Activated T-cell treated with anti-CD3 and anti-CD28 coated beads for 24 hours (primary cell): ENCODE measurements at places on chromosomes 5 and 9.

GRCh38 chr5:149381261-149381985, 2.3 kb upstream of the IL17B start:
- no peak for DNase-seq

GRCh38 chr5:90866333-90866732, 307.7 kb downstream of the ADGRV1 start:
- no peak for DNase-seq

DNA sequence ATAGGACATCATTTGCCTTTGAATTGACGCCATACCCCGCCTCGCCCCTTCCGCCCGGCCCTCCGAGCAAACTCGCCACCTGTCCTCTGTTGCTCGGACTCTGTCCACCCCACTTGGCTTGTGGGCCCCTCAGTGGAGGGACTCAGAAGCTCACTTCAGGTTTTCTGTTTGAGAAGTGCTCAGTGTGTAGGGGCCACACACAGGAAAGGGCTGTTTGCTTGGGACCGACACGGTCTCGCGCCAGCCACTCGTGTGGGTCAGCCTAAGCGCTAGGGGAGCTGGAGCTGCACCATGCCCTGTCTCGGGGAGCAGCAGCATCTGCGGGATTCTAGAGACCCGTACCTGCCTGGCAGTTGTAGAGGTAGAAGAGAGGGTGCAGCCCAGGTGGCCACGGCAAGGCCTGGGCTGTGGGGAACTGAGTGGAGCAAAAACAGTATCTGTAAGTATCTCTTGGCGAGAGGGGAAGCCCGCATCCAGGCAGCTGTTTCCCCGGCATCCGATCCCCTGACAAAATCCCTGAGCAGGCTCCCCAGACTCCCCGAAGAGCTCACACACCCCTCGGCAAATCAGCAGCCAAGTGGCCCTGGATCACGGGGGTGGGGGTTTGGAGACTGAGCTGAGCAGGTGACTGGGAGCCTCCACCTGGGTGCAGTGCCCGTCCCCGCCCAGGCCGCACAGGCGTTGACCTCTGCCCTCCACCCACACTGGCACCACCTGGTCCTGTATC, 52.2 kb downstream of the COL5A1 start:
- no peak for DNase-seq

DNA sequence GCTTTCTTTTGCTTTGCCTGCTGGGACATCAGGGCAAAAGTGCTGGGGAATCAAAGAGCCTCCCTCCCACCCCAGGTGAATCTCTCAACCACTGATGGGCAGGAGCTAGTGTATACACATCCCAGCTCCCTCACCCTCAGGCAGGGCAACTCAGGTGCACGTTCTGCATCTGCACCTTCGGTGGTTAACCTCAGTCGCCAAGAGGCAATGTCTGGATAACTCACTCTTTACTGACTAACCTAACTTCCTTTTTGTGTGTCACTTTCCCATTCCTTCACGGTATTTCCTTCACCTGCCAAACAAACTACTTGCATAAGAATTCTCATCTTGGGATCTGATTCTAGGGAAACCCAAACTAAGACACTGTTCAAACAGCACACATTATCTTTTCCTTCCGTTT, 26.3 kb downstream of the CNTFR start:
- no peak for DNase-seq

DNA sequence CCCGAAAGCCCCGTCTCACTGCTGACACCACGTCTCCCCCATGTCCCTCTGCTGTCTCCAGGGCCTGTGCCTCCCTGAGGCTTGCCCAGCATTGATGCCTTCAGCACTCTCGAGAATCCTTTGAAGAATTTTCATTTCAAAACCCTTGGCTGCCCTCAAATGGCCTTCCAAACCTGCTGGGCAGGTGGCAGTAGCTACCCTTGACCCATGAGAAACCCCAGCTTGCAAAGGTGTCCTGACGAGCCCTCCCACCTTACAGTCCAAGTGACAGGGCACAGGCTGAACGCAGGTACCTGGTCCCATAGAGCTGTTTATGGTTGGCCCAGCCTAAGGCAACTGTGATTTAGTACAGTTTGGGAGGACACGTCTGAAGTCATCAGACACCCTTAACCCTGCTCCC, 97.2 kb upstream of the SPIN1 start:
- DNase-seq, result no peak

DNA sequence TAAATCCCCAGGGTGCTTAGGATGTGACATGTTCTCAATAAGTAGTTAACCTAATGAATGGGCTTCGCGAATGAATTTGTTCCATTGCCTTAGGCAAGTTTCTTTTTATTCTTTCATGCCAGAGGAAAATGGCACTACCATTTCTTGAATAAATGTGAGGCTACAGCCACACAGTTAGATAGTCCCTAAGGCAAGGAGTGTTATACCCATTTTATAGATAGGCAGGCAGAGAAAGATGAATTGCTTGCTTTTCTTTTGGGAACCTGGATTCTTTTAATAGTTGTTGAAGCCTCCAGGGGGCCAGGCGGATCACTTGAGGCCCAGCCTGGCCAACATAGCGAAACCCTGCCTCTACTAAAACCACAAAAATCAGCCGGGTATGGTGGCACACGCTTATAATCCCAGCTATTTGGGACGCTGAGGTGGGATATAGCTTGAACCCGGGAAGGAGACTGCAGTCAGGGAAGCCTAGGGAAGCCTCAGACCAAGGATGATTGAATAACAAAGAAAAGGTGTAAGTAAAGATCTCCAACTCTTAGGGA, 943 bp downstream of the NOP16 start:
- DNase-seq, result no peak

DNA sequence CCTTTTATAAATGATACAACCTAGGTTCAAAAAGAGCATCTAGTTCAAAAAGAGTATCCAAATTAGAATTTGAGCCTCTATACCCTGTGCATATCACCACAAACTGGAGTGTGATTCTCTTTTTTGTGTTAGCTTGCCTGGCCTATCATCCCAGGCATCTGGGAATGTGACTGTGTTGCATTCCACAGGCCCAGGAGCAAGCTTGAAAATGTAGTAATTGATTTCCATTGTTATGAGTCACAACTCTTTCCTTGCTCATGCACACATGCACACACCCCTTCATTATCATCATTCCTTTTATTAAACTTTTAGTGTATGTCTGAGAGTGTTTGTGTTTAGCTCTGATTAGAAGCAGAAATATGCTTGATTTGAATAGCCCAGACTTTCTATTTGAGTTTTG, 75.2 kb downstream of the FCHO2 start:
- DNase-seq, result no peak

- DNase-seq, result no peak
Observed at GRCh38 chr5:133285583-133286021, 233.8 kb downstream of the HSPA4 start.

GRCh38 chr9:2634818-2635217, 13.2 kb downstream of the VLDLR start:
- DNase-seq, result no peak

DNA sequence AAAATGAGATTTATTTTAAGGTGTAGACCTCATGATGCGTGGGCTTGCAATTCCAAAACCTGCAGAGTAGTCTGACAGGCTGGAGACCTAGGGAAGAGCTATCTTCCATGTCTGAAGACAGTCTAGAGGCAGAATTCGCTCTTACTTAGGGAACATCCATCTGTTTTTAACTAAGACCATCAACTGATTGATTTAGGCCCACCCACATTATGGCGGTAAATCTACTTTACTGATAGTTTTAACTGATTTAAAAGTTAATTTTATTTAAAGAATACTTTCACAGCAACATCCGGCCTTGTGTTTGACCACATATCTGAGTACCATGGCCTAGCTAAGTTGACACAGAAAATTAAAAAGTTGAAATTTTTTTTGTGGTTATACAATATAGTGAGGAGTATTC, 6.0 kb upstream of the ST8SIA4 start:
- no peak for DNase-seq

- DNase-seq, result no peak
Observed at GRCh38 chr9:132175431-132175830, 13.6 kb downstream of the NTNG2 start.

GRCh38 chr5:112417931-112418658, 982 bp downstream of the EPB41L4A start:
- peak; percentile 17 for DNase-seq

DNA sequence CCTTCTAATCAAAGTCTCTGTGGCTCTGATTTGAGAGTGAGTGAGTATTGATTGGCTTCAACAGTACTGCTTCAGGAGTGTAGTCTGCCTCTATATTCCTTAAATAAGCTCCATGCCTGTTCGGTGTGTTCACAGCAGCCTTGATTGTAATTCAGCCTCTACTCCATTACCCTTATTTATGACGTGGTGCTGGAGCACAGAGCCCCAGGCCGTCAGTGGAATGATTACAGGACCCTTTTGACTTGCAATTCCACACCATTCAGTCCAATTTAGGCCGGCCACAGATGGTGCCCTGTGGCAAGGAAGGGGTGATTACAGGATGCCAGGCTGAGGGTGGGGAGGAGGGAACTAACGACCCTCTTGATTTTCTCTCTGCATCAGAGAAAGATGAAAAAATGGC, 110.3 kb downstream of the ASTN2 start:
- no peak for DNase-seq

GRCh38 chr5:15702102-15702501, 202.1 kb downstream of the FBXL7 start:
- no peak for DNase-seq

DNA sequence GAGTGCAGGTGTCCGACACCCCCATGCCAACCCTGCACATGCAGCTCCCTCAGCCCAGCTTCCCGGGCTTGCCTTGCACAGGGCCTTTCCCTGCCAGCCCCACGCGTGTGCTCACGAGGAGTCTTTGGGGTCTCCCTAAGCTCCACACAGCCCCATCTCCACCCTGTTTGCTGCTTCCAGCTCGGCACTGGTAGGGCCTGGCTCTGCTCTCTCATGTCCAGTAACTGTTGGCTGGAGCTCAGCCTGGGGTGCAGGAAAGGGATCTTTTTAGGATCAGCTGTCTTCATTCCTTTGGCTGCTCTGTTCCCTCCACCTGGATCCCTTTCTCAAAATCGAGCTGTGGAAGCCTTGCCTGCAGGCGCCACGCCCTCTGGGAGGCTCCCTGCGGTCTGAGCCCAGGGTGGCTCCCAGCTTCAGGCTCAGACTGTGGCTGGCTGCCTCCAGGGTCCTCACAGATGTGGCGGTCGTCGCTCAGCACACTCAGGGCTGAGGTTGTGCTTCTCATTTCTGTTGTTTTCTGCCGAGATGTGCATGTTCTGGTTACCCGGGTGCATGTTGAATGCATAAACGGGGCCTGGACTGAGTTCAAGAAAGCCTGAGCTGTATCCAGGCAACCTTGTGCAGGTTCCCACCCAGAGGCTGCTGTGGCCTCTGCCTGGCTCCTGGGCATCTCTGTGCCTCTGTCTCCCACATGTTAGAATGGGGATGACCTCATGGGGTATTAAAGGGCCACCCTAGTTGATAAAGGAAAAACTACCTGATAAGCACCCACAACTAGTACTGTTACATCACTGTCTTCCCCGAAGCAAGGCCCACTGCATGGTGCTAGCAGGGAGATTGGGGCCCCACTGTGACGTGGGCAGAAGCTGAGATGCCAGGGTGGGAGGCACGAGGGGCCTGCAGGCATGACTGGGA, 4.3 kb downstream of the CACNA1B start:
- no peak for DNase-seq

- DNase-seq, result no peak
Observed at GRCh38 chr5:80479713-80480112, 8.2 kb upstream of the FAM151B start.

DNA sequence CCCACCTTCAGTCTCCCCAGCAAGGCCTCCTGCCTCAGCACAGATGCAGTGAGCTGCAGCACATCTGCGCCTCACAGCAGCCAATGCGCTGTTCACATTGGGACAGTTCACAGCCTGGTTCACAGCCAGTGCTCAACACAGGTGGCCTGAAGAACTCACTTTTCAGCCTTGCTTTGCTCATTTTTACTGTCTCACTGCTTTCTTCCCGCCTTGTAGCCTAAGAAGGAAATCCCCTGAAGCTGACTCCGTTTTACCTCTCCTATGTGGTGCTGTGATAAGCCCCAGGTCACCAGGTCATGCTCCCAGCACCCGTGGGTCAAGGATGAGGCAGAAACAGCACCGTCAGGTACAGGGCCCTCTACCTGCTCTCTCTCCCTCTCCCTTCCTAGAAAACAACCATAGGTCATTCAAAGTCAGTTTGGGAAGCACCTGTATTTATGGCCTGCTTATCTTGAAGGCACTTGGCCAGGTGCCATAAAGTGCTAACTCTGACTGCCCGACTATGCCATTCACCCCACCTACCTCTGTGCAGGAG, 1.1 kb downstream of the GCNT4 start:
- DNase-seq, result no peak

DNA sequence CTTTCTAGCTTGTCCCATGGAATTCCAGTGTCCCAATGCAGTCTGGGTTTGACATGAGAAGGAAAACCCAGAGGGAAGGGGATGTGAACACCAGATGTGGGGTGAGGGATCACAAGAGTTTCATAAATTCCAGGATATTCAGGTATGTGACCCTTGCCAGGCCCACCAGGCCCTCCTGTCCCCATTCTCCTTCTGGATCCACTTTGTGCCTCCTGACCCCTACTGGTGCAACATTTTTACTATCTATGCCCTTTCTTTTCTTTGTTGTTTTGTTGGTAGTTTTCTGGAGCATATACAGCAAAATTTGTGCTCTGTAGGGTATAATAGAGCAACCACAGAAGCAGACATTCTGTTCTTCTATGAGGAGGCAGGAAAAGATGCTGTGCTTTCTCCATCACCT, 597.0 kb upstream of the GRAMD2B start:
- DNase-seq, result no peak

DNA sequence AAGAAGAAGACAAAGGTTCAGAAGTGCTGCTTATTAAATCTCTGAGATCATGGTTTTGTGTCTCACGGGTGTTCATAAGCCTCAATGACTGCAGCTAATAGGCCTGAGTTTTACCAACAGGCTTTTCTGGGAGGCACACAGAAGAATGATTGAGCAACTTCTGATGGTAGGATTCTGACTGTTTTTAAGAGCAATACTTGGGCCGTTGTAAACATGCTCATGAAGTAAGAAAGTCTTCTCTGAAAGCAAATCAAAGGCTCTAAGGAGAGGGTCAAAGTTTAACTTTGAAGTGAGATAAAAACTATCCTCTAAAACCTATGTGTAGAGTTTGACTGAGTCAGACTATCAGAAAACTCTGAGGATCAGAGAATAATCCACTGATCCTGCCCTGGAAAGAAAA, 390.9 kb upstream of the DAB2 start:
- DNase-seq, result no peak

DNA sequence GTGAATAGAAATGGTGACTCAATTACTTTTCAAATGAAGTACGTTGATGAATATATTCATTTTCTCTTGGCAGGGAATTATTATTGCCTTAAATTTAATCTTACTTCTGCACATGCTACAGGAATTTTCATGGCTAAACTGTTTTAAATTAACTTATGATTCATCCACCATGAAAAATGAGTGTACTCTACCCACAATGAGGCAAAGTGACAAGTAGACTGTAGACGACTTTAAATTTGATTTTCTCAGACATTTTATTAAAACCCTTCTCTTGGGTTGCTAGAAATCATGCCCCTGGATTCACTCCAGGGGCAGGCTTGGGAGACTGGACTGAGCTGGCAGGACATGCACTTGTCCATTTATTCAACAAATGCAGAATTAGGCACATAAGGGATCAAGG, 23.5 kb upstream of the ERAP2 start:
- no peak for DNase-seq

- no peak for DNase-seq
Observed at GRCh38 chr5:159021901-159022556, 77.7 kb downstream of the EBF1 start.

- no peak for DNase-seq
Observed at GRCh38 chr5:157186309-157187045, 5.8 kb downstream of the ITK start.
